NCI-H146 (cell line): ENCODE measurements at places on chromosomes 7 and 10.
A peak's percentile ranks its signal among the peaks of the same experiment; 100 is the strongest.

DNA sequence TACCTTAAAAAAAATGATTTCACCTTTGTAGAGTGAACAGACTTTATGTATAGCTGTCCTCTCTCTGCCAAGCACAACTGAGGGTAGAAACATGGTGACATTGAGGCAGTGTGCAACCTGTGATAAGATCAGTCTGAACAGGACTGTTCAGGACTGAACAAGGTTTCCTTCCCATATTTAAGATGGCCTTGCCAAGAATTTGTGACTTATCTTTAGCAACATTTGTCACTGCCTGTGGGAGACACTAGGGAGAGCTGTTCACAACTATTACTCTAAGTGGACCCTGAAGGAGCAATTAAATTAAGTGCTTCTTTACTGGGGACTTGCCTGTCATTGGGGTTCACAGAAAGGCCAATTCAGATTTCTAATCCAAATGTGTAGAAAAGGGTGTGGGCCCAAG lies 6.7 kb downstream of the OR13A1 start:
- no peak for DNase-seq

DNA sequence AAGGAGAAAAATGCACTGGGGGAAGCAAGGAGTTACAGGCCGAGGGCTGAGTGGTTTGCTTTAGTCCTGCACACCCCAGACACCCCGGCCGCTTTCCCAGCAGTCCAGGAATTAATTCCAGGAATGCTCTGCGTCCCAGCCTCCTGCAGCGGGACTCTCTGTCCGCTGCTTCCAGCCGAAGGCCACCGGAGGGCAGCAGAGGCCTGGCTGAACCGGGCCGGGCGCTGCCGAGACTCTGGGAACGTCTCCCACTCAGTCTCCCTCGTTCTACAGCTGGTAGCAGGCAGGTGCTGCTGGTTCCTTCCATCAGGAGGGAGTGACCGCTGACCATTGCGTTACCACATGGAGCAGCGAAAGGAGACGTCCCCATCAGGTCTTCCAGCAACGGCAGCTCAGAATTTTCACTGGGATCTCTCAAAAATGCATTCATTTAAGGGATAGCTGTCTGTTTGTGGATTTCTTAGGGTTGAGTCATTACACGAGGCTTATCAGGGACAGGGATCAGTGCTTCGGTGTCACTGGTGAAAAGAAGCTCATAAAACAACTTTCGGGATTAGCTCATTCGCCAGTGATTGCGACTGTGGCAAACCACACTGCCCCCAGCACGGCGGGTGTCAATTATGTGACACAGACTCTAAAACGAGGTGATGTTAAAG lies 24.9 kb upstream of the PITRM1 start:
- peak; percentile 96 for DNase-seq

- no peak for DNase-seq
Observed at GRCh38 chr7:69857014-69857413, 258.7 kb downstream of the AUTS2 start.

DNA sequence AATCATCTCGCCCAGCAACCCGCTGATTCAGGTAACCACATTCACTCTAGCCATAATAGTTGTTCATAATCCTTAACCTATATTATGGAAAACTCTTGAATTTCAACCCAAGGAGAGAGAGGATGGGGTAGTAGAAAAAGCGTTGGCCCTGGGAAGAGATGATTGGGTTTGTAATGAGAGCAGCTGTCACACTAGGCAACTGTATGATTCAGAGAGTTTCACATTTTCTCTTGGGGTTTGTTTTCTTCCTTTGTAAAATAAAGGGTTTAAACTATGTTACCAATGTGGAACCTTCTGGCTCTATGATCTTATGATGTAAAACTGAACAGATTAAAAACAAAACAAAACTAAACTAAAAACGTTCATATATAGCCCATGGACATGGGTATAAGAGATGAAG lies 705.2 kb upstream of the IGFBP3 start:
- DNase-seq: no peak

DNA sequence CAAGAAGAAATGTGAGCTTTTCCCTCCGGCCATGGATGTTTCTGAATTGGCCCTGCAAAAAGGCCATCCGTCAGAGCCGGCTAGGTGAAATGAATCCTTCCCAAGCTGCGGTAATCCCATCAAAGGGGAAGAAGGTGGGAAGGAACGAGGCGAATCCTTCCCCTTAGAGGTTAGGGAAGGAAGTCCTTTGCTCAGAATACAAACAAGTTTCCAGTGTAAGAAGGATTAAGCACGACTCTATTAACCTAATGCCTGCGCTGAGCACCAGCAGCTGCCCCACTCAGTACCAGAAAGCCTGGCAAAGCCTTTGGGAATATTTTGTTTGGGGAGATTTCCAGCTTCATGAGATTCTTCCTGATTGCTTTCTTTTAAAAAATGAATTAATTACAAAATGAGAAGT lies 42.8 kb downstream of the CLRN3 start:
- DNase-seq: no peak

DNA sequence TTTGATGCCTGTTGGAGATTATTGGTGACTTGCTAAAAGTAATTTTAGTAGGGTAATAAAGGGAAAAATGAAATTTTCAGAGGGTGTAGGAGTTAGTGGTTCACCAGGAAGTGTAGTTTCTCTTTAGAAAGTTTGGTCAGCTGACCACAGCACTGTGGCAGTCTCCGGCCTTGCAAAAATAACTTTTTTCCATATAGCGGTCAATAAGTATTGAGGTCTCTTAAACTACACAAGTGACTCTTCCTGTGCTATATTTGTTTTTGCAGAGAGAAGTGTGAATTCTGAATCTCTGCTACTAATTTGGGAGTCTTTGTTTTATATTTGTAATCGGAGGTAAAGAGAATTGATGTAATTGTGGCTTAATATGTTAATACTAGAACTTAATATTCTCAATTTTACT lies 24.3 kb downstream of the PTPN12 start:
- no peak for DNase-seq

DNA sequence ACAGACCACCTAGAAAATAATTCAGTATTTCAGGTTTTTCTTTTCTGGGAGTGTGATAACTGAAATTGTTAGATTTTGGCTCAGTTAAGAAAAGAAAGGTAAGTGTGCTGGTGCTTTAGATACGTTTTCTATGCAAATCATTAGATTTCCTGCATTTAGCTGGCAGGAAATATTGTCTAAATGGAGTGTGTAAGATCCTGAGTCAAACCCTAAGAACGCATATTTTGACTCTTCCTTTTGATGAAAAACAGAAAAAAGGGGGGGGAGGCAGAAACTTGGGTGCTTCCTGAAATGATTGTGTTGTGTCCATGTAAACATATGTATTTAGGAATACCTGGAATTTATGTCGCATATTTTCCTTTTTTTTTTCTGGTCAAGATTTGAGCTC lies 1.2 kb downstream of the GRK5 start:
- no peak for DNase-seq

- no peak for DNase-seq
Observed at GRCh38 chr7:37068038-37068437, 343.7 kb upstream of the AOAH start.

GRCh38 chr10:76631036-76631670 lies 1006.5 kb downstream of the KCNMA1 start:
- DNase-seq: no peak

- no peak for DNase-seq
Observed at GRCh38 chr10:52627279-52627678, 145.3 kb downstream of the MBL2 start.

- DNase-seq: no peak
Observed at GRCh38 chr7:126780993-126781392, 471.7 kb downstream of the GRM8 start.

DNA sequence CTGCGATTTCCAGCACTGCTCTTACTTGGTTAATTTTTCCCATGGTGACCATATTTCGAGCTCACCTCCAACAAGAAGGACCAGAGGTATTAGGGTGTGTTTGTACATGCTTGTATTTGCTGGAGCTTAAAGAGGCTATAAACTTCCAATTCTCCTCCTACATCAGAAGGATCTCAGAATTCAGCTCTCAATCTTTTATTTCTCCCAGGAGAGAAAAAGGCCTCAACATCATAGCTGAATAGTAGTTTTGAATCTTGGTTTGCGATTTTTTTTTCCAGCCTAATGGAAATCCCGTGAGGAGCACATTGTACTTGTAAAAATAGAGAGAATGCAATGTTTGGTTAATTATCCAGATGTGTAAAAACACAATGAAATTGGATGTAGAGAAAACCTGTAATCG lies 69.7 kb downstream of the CPVL start:
- DNase-seq: no peak

- no peak for DNase-seq
Observed at GRCh38 chr10:79393221-79393923, 46.1 kb downstream of the PPIF start.

GRCh38 chr7:103851357-103851756 lies 138.1 kb downstream of the RELN start:
- DNase-seq: no peak

DNA sequence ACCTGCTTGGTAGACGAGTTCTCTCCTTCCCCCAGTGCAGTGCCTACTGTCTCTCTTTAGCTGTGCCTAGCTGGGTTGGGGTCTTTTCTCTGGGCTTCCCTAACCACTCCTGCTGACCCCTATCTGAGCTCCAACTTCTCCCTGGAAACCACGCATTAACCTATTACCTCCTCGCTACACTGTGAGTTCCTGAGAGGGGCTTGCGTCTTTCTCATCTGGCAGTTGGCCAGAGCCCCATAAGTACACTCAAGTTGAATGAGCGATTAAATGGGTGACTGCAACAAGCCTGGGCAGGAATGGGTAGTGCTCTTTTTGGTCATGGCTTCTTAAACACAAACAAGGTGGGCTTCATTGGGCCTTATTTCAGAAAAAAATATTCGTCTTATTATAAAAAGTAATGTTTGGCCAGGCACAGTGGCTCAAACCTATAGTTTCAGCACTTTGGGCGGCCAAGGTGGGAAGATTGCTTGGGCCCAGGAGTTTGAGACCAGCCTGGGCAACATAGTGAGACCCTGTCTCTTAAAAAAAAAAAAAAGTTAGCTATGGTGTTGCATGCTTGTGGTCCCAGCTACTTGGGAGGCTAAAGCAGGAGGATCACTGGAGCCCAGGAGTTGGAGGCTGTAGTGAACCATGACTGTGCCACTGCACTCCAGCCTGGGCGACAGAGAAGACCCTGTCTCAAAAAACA lies 41.4 kb downstream of the SYPL1 start:
- DNase-seq: no peak

DNA sequence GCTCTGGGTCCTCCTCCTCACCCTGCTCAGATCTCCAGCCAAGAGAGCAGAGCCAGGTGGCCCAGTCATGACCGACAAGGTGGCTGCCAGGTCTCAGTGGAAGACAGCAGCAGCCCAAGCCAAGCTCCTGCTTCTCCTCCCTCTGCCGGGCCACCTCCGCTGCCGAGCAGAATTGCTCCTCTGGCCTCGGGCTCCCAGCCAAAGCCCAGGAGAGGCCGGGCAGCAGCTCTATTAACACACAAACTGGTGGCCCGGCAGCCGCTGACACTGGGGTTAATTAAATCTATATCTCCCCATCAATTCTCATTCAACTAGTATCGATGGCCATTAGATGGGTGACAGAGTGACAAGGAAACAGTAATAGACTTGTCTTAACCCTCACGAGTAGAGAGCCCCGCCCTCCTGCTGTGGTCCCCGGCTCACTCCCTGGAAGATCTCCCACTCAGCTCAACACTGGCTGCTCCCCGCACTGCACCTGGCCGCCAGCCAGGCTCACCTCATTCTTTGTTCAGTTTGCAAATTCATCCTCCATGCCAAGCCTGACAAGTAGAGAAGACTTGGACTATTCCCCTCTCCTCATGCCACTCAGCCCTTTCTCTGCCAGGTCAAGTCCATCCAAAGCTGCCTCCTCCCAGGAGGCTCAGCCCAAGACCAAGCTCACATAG lies 74.1 kb upstream of the UNC5B start:
- DNase-seq: peak; percentile 46

DNA sequence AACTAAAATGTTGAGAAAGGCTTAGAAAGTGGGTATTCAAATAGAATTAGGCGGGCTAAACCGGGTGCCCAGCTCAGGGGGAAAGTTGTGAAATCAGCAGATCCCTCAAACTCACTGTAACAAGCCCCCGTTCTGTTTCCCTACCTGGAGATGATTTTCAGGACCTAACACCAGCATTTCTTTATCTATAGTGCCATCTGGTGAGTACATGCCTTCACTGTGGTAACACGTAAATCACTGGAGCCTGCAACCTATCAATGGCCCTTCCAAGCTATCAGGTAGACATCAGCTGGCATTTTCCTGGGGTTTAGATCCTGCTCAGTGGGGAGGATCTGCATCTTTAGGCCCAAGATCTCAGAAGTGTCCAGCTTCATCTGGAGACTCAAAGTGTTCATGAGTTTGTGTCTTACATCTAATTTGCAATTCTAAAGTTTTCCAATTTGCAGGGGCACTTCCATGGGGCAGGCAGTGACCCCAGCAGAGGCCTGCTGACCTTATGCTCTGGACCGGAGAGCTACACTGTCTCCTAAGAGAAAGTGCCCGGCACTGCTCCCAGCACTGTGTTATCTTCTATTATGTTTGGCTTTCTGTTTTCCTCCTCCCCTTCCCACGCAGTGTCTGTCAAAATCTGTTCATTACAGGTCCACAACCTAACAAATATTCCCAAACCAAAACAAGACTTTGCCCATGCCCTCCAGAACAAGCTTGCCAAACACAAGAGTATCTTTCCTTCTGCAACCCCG lies 132.5 kb downstream of the LSM5 start:
- no peak for DNase-seq

- DNase-seq: no peak
Observed at GRCh38 chr7:141619745-141620144, 68.5 kb downstream of the AGK start.

GRCh38 chr10:45239642-45240041 lies 75.8 kb downstream of the OR13A1 start:
- no peak for DNase-seq

DNA sequence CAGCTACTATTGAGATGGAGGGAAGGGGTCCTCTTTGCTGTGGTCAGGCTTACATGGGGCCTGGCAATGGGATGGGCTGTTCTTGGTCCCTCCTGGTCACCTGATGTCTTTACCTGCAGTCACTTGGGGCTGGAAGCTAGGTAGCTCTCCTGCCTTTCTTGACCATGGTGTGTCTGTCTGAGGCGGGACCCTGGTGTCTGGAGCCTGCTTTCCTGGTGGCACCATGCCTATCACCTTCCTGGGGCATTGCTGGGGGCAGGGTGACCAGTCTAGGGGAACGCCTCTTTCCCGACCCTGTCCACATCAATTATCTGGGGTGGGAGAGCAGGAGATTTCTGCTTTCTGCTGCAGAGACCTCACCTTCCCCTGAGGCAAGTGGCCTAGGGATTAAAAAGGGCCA lies 55.6 kb downstream of the ARHGAP22 start:
- DNase-seq: no peak
